ENCODE measurements at places on chromosomes 12 and 14.

- DNase-seq: no peak
Observed at GRCh38 chr12:43571885-43572284, 19.9 kb upstream of the ADAMTS20 start.

- DNase-seq: no peak
Observed at GRCh38 chr14:27995691-27996090, 770.9 kb upstream of the FOXG1 start.

DNA sequence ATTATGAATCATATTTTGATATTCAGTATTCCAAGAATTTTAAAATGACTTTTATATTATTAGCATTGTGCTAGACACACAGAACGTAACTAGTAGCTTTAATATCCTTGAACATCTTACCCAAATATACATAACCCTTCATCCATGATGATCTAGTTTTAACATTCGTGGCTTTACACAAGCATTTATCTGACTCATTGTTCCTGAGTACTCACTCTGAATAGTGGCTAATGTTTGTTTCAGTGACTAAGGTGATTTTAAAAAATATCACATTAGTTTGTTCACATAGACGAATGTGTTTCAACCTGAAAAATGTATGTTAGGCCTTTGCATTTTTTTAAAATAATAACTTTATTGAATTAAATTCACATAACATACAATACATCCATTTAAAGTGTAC is 80.0 kb upstream of the PTPRQ start:
- no peak for DNase-seq

- no peak for DNase-seq
Observed at GRCh38 chr12:46299851-46300250, 31.0 kb upstream of the SLC38A1 start.

DNA sequence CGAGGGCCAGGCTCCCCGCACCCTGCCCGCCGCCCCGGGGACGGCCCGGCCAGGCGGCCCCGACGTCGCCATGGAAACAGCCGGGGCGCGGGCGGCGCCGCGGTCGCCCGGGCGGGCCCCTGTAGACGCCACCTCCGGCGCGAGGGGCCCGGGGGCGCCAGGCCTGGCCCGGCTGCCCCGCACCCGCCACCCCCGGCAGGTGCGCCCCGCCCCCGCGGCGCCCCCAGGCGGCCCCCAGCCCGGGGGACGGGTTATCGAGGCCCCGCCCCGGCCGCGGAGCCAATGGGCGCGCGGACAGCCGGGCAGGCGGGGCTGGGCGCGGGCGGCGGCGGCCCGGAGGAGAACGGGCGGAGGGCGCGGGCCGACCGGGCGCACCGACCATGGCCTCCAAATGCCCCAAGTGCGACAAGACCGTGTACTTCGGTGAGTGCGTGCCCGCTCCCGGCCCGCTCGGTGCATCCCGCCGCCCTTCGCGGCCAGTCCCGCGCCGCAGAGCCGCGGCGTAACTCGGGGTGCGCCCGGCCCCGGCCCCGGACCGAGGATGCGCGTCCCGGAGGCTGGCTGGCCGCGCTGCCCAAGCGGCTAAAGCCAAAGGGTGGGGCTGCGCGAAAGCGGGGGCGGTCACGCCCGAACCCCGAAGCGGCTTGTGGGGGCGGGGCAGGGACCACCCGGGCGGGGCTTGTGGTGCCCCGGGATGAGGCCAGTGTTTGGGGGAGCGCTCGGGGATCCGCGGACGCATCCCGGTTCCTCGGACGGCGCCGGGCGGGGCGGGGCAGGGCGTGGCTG is at the start of gene CRIP2:
Gene CRIP2, plus strand, starts transcription at position 339 of the 786 bp plus-strand sequence. Its CDS starts 42 bp downstream, at position 381.
- DNase-seq: peak; percentile 83

- no peak for DNase-seq
Observed at GRCh38 chr14:50008974-50009373, 107.4 kb downstream of the VCPKMT start.

GRCh38 chr14:51188566-51189185 is 51.4 kb upstream of the TMX1 start:
- no peak for DNase-seq

DNA sequence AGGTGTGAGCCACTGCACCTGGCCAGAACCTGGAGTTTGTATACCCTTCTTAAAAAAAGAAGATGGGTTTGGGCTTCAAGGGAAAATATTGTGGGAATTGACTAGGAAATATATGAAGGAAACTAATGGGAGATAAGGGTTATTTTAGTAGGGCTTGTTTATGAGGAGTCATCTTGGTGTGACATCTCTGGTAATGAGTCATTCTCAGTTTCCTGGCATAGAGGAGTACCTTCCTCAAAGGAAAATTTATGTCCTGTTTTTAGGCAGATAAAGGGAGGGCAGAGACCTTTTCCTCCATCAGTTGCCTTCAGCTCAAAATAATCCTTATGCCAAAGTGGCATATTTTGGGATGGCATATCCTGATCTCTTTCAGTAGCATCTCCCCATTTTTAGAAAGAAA is 30.6 kb upstream of the NFKBIA start:
- DNase-seq: no peak

DNA sequence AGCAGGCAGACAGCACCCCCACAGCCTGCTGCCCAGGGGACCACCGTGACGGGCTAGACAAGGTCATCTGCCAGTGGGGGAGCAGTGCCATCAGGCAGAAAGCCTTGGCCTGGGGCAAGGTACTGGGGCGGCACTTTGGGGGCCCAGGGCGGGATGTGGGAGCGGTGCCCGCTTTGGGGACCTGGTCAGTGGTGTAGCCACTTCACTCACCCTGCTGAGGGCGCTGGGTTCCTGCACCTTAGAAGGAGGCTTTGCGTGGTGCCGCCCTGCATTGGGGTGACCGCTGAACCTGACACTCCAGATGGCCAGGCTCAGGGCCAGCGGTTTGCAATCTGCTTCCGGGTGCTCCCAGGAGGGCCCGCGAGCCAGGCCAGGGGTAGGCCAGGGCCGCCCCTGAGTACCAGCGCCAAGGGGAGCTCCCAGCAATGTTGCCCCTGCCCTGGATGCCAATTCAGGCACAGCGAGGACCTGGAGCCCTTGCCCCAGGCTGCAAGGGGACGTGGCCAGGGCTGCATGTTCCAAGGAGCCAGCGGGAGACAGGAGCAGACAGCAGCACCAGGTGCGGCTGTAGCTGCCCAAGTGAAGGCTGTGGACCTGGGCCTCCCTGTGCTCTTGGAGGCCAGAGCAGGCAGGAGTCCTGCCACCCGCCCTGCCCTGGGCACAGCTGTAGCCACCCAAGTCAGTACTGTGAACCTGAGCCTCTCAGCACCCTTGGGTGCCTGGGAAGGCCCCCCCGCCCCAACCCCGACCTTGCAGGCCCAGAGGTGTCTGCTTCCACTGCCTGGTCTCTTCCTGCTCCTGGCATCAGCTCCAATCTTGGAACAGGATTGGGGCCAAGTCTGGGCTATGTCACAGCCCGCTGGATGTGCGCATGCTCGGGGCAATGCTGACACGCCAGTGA is 550.7 kb downstream of the SLC6A15 start:
- DNase-seq: no peak

DNA sequence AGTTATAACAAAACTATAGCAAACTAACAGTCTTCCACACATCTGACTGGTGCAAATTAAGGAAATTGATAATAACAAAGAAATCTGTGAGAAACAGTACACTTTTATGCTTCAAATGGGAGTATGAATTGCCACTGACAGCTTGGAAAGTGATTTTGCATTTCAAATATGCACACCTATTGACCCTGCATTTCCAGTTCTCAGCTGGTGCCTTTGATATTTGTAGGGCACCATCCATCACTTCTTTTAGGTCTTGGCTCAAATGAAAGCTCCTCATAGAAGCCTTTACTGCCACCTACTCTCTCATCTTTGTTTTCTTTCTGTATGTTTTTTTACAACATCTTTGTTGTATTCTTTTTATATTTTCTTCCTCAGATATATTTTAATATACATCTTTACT is 125.1 kb downstream of the ST8SIA1 start:
- no peak for DNase-seq

DNA sequence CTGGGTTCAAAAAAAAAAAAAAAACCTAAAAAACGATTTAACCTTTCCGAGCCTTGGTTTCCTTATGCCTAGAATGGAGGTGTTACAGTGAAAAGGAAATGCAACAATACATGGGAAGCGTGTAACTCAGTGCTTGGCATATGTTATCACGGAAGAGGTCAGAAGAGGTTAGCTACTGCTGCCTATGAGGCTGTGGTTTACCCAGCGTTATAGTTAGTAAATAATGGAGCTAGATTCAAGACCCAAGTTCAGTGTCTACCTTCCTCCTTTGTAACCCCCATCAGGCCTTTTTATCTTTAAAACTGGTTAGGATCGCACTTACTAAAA is 839 bp downstream of the IFT43 start:
- no peak for DNase-seq

GRCh38 chr12:124452576-124453331 is 114.7 kb downstream of the NCOR2 start:
- no peak for DNase-seq

- DNase-seq: peak; percentile 84
Observed at GRCh38 chr12:54390668-54391551, 6.4 kb upstream of the ZNF385A start.

GRCh38 chr14:53779301-53779700 is 177.3 kb downstream of the BMP4 start:
- DNase-seq: no peak

DNA sequence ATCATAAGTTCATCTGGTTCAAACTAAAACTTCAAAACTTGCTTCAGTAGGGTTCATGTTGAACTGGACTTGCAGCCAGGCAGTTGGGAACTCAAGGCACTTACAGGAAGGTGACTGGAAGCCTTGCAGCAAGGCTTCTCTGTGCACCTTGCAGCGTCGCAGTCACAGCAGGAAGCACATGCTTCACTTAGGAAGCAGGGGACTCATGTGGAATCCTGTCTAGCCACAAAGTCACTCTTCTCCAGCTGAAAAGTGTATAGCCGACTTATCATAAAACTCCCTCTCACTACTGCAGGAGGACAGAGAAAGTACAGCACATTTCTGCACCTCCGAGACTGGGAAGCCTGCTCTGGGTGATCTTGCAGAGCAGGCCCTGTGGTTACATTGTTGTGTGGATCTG is 114.0 kb upstream of the PRB2 start:
- DNase-seq: no peak

GRCh38 chr12:13652105-13652504 is 329.3 kb downstream of the GRIN2B start:
- no peak for DNase-seq

- no peak for DNase-seq
Observed at GRCh38 chr12:94198872-94199271, 50.5 kb downstream of the PLXNC1 start.

DNA sequence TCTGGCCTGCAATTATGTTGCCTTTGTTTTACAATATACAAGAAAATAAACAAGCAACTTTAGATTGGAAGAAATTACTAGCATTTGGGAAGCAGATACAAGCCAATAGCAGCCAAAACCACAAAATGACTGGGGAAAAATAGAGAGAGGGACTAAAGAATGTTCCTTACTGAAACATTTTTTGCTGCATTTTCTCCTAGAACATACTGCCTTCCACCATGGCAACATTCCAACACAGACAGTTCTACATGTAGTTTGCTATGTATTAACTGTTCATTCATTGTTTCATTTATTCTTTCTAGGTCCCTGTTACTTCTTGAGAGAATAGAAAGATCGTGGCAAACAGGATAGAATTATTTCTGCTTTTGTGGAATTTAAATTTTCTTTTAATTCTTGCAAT is 530.2 kb downstream of the RPS29 start:
- DNase-seq: peak; percentile 11

- DNase-seq: no peak
Observed at GRCh38 chr14:30131581-30132097, 204.0 kb upstream of the PRKD1 start.

DNA sequence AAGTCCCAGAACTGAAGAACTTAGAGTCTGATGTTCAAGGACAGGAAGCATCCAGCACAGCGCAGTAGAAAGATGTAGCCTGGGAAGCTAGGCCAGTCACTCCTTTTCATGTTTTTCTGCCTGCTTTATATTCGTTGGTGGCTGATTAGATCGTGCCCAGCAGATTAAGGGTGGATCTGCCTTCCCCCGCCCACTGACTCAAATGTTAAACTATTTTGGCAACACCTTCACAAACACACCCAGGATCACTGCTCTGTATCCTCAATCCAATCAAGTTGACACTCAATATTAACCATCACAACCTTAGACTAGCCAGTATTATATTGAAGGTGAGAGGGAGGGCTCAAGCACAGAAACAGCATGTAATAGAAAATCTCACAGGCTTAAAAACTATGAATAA is 222.9 kb downstream of the C12orf50 start:
- no peak for DNase-seq

GRCh38 chr12:82434392-82434911 is 76.1 kb downstream of the METTL25 start:
- no peak for DNase-seq

DNA sequence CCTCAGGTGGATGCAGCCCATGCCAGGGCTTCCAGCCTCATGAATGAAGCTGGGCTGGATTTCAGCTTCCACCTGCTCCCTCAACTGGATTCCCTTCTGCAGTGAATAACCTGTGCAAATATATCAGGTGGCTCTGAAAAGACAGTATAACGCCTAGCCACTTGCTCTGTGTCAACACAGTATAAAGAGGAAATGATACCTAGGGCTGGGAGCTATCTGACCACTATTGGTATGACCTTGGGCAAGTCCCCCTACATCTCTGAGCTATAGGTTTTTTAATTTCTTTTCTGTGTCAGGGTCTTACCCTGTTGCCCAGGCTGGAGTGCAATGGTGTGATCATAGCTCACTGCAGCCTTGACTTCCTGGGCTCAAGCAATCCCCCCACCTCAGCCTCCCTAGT is 19.8 kb downstream of the ISM2 start:
- DNase-seq: no peak

DNA sequence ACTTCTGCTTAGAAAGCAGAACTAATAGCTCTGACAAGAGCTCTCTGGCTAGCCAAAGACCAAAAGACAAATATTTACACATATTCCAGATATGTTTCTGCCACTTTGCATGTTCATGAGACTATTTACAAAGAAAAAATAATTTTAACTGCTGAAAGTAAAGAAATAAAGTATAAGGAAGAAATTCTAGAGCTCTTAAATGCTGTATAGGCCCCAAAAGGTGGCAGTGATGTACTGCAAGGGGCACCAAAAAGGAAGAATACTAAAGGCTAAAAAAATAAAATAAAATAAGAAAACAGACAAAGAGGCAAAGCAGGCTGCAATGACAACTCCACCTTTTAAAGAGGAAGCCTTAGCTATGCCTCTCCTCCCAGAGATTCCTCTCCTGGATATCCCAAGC is 23.0 kb downstream of the KLRK1 start:
- peak; percentile 42 for DNase-seq

GRCh38 chr12:130147875-130148596 is 14.2 kb upstream of the FZD10 start:
- DNase-seq: no peak

DNA sequence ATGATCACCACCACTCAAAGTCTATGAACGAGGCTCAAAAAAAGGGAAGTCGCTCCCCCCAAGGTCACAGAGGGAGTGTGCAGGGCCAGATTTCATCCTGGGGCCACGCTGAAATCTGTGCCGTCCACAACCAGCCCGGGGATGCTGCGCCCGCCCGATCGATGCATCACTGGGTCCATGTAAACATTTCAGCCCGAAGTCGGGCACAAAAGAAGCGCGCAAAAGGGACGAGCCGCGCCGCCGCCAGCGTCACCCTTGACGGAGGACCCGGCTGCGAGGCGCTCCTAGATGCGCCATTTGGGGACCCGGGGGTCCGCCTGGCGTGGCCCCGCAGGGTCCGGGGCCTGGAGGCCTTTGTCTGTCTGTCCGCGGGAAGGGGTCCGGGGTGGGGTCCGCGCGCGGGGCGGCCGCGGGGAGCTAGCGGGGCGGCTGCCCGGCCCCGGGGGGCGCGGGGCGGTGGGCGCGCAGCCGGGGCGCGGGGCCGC is 503 bp downstream of the FBXO21 start:
- peak; percentile 52 for DNase-seq
